HT-29 (cell line): ENCODE measurements at places on chromosomes 5 and 9.

GRCh38 chr9:83220730-83221129 is 157.8 kb upstream of the RASEF start:
- DNase-seq: peak; percentile 24

DNA sequence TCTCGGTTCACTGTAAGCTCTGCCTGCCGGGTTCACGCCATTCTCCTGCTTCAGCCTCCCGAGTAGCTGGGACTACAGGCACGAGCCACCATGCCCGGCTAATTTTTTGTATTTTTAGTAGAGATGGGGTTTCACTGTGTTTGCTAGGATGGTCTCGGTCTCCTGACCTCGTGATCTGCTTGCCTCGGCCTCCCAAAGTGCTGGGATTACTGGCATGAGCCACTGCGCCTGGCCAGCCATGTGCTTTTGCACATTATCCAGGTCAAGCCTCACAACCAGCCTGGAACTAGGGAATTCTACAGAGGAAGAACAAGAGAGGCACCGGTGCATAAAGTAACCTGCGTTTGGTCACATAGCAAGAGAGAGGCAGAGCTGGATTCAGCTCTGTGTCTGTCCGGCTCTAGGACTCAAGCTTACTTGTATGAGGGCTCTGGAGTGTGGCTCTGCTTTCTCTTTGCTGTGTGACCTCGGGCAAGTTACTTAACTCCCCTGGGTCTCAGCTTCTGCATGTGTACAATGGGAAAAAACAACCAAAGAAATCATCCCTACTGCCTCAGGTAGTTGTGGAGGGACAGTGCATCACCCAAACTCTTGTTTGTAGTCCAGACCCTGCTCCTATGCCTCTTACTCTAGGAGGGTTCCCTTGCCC is 6.3 kb downstream of the FGF18 start:
- no peak for DNase-seq

GRCh38 chr9:21607576-21607975 is 125.5 kb upstream of the IFNE start:
- no peak for DNase-seq

GRCh38 chr5:108629779-108630528 is 117.7 kb upstream of the FER start:
- DNase-seq: no peak

DNA sequence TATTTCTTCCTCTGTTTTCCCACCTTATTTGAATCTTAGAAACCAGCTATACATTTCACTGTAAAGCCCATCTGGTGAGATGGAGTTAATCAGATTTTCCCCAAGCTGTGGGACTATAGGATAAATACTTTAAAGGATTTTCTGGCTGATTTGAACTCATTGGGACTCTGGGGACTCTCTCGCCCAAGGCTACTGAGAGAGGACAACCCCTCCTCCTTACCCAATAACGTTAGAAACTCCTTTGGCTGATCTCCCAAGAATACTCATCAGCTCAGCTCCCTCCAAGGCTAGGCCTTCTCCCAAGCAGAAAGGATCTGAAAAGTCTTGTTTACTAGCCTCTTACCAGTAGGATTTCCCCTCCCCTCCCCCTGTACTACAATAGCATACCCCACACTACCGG is 1.5 kb upstream of the GLRA1 start:
- DNase-seq: no peak

DNA sequence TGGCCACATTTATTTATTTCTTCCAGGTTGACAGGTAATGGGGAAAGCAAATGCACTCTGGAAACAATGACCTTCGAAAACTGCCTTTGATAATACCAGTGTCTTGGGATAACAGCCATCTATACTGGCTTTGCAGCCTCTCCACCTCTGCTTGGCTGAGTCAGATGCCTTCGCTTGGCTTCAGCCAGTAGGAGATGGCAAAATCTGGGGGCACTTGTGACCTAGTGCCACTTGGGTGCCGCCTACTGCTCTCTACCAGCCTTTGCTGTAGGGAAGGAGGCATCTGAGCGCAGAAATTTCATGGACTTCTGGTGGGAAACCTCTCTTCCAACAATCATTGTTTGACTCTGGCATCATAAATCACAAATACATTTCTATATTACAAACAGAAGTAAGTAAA is 21.8 kb downstream of the FYB1 start:
- DNase-seq: peak; percentile 36

- DNase-seq: no peak
These were observed 90.1 kb upstream of the VLDLR start for GRCh38 chr9:2531481-2531880.

- DNase-seq: no peak
These were observed 54.7 kb upstream of the TTC39B start for GRCh38 chr9:15361737-15362136.
